ENCODE measurements at places on chromosomes 5 and 9. TPM values are rescaled to one million over a fixed set of nuclear protein-coding genes. Genes with fewer than 3 reads are reported as not detected.

DNA sequence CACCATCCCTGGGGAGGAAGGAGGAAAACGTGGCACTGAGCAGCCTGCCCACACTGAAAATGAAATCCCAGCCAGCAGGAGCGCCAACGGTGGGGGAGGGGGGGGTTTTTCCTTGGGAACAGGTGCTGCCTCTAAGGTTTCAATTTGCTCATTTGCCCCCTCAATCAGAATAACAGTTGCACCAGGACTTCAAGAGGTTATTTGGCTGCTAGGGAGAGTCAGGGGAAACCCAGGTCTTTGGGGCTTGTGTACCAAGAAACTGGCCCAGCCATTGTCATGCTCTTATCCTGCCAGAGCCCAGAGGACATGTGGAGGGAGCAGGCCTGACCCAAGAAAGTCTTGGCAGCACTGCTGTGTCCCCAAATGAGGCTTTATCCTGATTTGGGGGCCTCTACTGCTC, 66.5 kb downstream of the NDFIP1 start:
- no peaks in the 10 kb centered on the region for H3K4me1 ChIP-seq
- no peak for DNase-seq
- H3K27me3 ChIP-seq = no peaks in the 10 kb centered on the region
- no peaks in the 10 kb centered on the region for H3K36me3 ChIP-seq

DNA sequence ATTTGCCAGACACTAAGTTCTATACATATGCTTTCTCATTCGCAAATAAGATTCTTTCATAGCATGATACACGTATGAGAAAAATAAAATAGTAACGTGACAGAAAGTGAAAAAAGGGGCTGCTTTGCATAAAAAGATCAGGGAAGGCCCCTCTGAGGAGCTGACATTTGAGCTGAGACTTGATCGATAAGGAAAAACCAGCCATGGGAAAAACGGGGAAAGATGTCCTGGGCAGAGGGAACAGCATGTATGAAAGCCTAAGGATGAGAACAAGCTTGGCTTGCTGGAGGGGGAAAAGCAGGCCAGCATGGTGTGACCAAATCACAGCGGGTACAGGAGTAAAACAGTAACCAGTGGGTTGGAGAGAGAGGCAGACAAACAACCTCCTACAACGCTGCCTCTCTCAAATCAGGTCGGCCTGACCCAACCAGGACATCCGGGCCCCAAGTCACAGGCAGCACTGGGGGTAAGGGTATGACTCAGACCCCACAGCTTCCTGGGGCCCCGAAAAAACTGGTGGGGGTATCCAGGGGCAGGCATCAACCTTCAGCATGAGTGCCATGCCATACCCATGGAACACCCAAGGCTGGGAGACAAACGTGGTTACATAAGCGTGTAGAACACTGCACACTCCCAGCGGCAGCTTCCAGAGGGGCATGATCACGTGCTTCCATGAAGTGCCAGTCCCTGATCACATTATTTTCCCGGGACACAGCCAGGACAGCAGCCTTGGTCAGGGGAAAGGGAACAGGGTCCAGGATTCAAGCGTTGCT, 2.2 kb downstream of the TNIP1 start:
- H3K4me3 ChIP-seq = no peak overlapping the region
- no peaks in the 10 kb centered on the region for H3K36me3 ChIP-seq
- peaks cover 33% of the 10 kb centered on the region for H3K4me1 ChIP-seq
- H3K27ac ChIP-seq = no peak overlapping the region
- no peak for DNase-seq
- no peaks in the 10 kb centered on the region for H3K27me3 ChIP-seq

- H3K36me3 ChIP-seq = peaks cover 44% of the 10 kb centered on the region
- H3K27me3 ChIP-seq = no peaks in the 10 kb centered on the region
- H3K27ac ChIP-seq = no peak overlapping the region
- no peak for DNase-seq
- H3K4me3 ChIP-seq = no peak overlapping the region
- no peaks in the 10 kb centered on the region for H3K4me1 ChIP-seq
Measured at GRCh38 chr5:132327252-132327955, 33.2 kb downstream of the SLC22A4 start.

- no peaks in the 10 kb centered on the region for H3K27me3 ChIP-seq
- peaks cover 5% of the 10 kb centered on the region for H3K4me1 ChIP-seq
- no peak overlapping the region for H3K4me3 ChIP-seq
Measured at GRCh38 chr5:150352244-150353031, 5.1 kb upstream of the TCOF1 start.

GRCh38 chr5:107532169-107532878, 138.4 kb downstream of the EFNA5 start:
- no peak overlapping the region for H3K27ac ChIP-seq
- H3K4me3 ChIP-seq = no peak overlapping the region
- H3K36me3 ChIP-seq = no peaks in the 10 kb centered on the region
- H3K27me3 ChIP-seq = no peaks in the 10 kb centered on the region

GRCh38 chr9:69980041-69980440, 63.6 kb upstream of the MAMDC2 start:
- no peak overlapping the region for H3K27ac ChIP-seq
- no peaks in the 10 kb centered on the region for H3K4me1 ChIP-seq
- H3K36me3 ChIP-seq = no peaks in the 10 kb centered on the region

- no peaks in the 10 kb centered on the region for H3K36me3 ChIP-seq
- H3K27me3 ChIP-seq = no peaks in the 10 kb centered on the region
- DNase-seq = peak; percentile 88
- peak overlapping the region; percentile 73 for H3K4me3 ChIP-seq
- H3K4me1 ChIP-seq = peaks cover 42% of the 10 kb centered on the region
Measured at GRCh38 chr9:127567035-127567729, 44.9 kb upstream of the STXBP1 start.

- H3K36me3 ChIP-seq = no peaks in the 10 kb centered on the region
- no peak overlapping the region for H3K4me3 ChIP-seq
Measured at GRCh38 chr9:74610523-74611061, 113.5 kb downstream of the RORB start.

DNA sequence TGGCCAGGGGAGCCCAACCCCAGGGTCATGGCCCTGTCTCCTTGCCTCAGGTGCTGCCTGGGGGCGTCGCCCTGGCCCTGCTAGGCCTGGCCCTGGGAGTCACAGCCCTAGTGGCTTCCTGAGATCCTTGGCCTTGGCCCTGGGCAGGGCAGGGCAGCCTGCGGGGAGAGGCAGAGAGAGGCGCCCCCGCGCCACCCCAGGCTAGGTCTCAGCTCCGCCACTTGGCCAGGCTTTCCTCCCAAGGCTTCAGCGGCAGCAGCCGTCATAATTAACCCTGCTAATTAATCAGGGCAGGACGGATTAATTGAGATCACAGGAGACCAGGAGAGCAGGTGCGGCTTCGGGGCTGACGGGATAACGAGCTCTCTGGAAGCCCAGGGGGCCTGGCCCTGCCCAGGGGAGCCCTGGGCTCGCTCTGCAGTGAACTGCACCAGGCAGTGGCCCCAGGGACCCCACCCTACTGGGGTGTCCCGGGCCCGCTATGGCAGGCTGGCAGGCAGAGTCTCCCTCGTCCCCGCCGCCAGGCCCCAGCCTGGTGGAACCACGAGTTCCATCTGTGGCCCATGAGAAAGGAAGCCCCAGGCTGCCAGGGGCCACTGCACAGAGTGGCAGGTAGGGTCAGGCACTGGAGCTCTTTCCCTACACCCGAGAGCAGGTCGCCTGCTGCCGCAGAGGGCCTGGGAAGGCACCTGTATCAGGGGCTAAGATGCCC, 269.6 kb downstream of the PBX3 start:
- no peaks in the 10 kb centered on the region for H3K27me3 ChIP-seq
- H3K4me1 ChIP-seq = no peaks in the 10 kb centered on the region
- H3K4me3 ChIP-seq = no peak overlapping the region
- DNase-seq = no peak
- H3K36me3 ChIP-seq = no peaks in the 10 kb centered on the region

DNA sequence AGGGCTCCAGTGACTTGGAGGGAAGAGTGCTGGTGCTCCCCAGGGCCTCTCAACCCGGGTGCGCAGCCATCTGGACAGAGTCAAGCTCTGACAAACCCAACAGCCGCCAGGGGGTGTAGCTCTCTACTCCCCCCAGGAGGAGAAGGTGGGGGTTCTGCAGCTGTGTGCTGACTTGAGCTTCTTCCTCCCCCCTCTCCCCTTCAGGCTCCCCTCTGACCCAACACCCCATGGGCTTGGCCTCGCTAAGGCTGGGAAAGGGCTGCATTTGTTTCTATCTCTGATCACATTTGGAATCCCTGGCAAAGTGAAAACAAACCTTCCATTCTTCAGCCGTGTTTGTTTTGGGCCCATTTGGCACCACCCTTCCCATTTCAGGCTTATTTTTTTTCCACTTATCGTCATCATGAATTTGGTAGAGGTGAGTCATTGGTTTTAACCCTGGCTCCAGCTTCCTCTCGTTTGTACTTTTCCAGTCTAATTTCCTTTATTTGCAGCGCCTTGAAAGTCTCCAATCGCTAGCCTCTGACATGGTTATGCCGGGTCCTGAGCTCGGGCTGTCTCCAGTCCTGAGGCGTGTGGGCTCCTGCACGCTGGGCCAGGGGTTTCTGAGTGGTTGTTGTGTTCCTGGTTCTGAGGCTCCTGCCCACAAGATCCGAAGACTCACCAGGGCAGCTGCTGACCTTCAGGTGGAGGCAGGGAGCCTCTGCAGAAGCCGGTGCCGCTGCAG, 36.1 kb downstream of the DAP start:
- DNase-seq = peak; percentile 76
- no peak overlapping the region for H3K4me3 ChIP-seq
- no peaks in the 10 kb centered on the region for H3K27me3 ChIP-seq
- no peaks in the 10 kb centered on the region for H3K36me3 ChIP-seq
- peak overlapping the region; percentile 60 for H3K27ac ChIP-seq

GRCh38 chr9:73093740-73094379, 57.8 kb upstream of the ANXA1 start:
- H3K27me3 ChIP-seq = no peaks in the 10 kb centered on the region
- no peaks in the 10 kb centered on the region for H3K36me3 ChIP-seq
- peak overlapping the region; percentile 5 for H3K4me3 ChIP-seq
- no peaks in the 10 kb centered on the region for H3K4me1 ChIP-seq
- DNase-seq = no peak
- peak overlapping the region; percentile 24 for H3K27ac ChIP-seq

DNA sequence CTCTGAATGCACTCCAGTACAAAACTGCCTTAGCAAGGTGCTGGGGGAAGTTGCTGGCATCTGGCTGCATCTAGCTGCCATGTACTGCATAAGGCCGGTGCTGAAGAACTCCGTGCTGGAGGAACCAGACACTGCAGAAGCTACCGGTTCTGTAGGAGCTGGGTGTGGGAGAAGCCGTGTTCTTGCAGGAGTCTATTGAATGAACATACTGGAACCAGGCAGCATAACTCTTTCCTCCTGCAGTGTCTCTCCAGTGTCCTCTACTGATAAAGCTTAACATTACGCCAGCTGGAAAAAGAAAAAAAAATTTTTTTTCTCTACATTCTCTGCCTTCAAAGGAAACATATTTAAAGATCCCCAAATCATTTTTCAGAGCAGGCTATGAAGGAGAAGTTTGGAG, 38.5 kb downstream of the VPS13A start:
- peaks cover 4% of the 10 kb centered on the region for H3K4me1 ChIP-seq
- DNase-seq = no peak
- no peak overlapping the region for H3K4me3 ChIP-seq
- H3K27me3 ChIP-seq = no peaks in the 10 kb centered on the region
- H3K36me3 ChIP-seq = no peaks in the 10 kb centered on the region

DNA sequence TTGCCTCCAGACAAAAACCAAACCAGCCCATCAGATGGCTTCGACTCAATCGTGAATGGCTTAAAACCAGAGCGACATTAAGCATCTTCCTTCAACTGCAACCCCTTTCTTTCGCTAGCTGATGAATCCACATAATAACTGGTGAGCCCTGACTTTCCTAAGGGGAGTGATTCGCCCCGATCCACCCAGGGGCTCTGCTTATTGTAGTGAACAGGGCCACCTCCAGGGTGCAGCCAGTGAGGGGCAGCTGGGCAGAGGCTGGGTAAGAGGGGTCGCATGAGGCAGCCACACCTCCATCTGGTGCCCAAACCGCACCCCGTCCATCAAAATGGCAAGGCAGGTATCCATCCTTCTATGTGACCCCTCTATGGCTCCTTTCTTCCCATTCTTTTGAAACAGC, 38.0 kb downstream of the SLC35D2 start:
- H3K4me3 ChIP-seq = no peak overlapping the region
- no peak for DNase-seq
- no peaks in the 10 kb centered on the region for H3K36me3 ChIP-seq
- H3K4me1 ChIP-seq = peaks cover 26% of the 10 kb centered on the region

- DNase-seq = no peak
- H3K36me3 ChIP-seq = no peaks in the 10 kb centered on the region
- H3K27ac ChIP-seq = no peak overlapping the region
- H3K4me3 ChIP-seq = no peak overlapping the region
- no peaks in the 10 kb centered on the region for H3K4me1 ChIP-seq
Measured at GRCh38 chr9:13707612-13708576, 428.4 kb upstream of the MPDZ start.

DNA sequence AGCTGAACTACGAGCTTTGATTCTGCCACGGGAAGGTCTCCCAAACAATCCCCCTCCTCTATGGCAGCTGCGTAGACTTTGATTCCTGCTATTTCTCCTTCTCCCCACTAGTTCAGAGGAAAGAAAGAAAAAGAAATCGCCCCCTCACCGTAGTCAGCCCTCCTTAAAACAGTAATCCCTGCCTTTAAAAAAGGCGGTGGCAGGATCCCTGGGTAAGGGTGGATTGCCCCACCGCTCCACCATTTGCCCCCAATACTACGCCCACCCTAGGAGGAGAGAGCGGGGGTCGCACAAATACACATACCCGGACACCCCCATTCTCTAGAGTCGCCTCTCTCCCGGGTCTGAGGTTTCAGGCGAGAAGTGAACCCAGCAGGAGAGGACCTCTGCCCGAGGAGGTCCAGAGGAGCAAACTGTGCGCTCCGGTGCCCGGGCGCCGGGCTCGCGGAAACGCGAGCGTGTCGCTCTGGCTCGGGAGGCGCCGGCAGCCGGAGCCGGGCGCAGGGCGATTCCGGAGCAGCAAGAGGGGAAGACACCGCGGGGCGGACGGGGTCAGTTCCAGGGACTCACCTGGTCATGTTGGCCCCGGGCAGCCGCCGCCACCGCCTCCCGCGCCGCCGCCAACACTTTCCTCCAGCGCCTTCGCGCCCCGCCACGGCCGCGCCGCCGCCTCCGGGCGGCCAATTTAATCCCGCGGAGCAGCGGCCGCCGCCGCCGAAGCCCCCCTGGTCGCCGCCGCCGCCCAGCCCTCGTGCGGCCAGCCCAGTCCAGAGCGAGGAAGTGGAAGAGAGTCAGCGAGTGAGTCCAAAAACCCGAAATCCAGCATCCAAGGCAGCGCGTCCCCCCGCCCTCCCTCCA, 1057.7 kb upstream of the DMAC1 start:
- peak overlapping the region; percentile 45 for H3K27ac ChIP-seq
- DNase-seq = peak; percentile 66
- H3K4me3 ChIP-seq = peak overlapping the region; percentile 57
- H3K36me3 ChIP-seq = no peaks in the 10 kb centered on the region
- no peaks in the 10 kb centered on the region for H3K4me1 ChIP-seq
- H3K27me3 ChIP-seq = peaks cover 7% of the 10 kb centered on the region

DNA sequence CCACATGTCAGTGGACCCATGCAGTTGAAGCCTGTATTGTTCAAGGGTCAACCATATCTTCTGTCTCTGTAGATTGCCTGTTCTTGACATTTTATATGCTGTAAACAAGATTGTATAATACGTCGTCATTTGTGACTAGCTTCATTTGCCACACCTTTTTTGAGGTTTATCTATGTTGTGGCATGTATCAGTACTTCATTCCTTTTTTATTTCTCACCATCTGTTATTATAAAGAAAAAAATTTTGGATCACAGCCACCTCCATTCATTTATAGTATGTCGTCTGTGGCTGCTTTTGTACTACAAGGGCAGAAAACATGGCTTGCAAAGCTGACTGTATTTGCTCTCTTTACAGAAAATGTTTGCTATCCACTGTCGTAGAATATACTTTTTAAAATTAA, 72.4 kb downstream of the TEK start:
- H3K27me3 ChIP-seq = no peaks in the 10 kb centered on the region
- no peak overlapping the region for H3K4me3 ChIP-seq
- H3K36me3 ChIP-seq = no peaks in the 10 kb centered on the region
- H3K4me1 ChIP-seq = no peaks in the 10 kb centered on the region

ACSL6 gene
- total RNA-seq = 1.8 TPM

CIZ1 gene
- total RNA-seq = 116 TPM

IRX2 gene
- not detected for total RNA-seq

FCN2 gene
- total RNA-seq = not detected

GLRA1 gene
- total RNA-seq = not detected

LCN9 gene
- total RNA-seq = not detected
